ENCODE measurements at places on chromosomes 3 and 15.

DNA sequence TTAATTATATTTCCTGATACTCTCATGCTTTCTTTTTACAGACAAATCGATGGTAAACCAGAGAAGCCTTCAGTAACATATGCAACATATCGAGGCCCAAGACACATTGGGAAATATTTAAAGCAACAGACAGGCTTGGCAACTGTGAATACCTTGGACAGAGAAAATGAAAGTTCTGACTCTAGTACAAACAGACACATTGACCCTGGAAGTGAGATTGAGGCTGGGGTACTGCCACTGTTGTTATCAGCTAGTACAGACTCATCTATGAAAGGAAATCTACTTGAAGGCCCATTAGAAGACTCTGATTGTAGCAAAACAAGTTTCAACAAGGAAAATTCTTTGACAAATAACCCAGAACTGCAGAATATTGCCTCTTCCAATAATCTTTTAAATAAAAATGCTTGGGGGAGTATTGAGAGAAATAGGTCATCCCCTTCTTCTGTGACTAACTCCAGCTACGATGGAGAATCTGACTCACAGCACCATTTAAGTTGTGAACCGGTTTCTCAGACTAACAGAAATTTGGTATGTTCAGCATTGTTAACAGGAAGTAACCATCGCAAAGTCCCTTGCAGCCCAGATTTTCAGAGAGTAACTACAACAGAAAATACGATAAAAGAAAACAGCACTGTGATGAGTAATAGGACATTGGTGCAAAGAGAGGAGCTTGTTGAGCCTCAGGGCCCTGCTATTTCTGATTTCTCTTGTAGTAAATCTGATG is 50.2 kb downstream of the CRYBG3 start:
- DNase-seq, result peak; percentile 42

DNA sequence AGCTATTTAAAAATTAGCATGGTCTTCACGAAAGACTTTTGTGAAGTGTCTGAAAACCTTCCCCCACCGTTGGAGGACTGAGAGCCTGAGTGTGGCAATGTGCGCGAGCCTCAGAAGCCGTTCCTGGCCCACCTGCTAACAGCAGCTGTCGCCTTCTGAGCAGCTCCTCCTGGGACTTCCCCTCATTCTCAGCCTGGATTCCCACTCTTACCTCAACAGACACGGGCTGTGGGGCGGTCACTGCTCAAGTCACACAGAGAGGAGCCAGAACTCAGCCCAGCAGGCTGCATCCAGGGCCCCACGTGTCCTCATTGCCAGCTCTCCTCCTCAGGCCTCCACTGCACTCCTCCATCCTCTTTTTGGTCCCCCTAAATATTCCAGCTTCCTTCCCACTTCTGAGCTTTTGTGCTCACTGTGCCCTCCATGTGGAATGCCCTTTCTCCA is 7.8 kb downstream of the DNASE1L3 start:
- no peak for DNase-seq

DNA sequence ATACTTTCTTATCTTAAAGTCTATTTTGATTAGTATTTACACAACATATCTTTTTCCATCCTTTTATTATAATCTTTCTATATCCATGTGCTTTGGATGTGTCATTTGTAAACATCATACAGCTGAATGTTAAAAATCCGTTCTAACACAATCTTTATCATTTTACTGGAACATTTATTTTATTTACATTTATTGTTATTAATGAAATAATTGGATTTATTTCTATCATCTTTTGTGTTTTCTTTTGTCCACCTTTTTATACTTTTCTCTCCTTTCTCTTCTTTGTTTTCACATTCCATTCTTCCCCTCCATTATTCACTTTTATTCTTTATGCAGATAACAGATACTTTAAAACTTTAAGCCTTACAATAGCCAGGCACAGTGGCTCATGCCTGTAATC is 34.7 kb upstream of the CTDSPL start:
- no peak for DNase-seq

DNA sequence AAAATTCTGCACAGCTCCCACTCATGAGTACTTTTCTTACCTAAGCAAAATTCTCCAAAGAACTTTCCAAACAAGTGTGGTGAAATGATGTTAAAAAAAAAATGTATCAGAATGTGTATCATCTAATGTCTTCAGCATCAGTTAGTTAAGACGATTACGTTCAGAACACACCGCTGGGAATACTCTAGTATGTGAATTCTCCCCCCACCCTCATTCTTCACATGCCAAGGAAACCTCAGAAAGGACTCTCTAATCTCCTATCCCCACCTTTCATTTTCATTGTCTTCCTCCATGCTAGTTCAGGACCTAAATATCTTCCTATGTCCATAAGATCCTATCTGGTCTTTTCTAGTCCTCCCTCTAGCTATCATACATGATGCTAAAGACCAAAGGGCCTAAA is 457.4 kb downstream of the SHQ1 start:
- DNase-seq, result no peak

DNA sequence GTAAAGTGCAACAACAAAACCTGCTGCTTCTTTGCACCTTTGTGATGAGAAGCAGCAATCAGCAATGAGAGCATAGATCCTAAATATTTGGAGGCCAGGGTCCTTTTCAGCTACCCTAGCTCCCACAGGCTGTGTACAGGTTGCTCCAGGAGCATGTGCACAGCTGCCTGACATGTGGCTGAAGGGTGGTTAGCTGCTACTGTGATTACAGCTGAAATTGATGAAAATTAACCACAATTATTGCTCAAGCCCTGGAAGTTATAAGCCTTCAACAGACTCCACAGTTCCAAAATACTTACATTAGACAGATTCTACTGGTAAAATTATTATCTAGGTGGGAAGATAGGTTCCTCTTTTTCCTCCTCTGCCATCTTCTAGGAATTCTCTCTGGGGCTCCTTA is 28.5 kb downstream of the COMMD2 start:
- no peak for DNase-seq

Measured in stimulated activated CD4-positive, alpha-beta T cell treated with anti-CD3 and anti-CD28 coated beads, Interleukin-1b, Interleukin-23, amount 100 ng/mL, for 48 hours (primary cell).